ENCODE measurements at places on chromosomes 5 and 9.

GRCh38 chr5:170791325-170791954 is 7.9 kb downstream of the GABRP start:
- no peak for DNase-seq

- DNase-seq = no peak
These were observed 21.1 kb upstream of the UBAP2 start for GRCh38 chr9:34069831-34070230.

DNA sequence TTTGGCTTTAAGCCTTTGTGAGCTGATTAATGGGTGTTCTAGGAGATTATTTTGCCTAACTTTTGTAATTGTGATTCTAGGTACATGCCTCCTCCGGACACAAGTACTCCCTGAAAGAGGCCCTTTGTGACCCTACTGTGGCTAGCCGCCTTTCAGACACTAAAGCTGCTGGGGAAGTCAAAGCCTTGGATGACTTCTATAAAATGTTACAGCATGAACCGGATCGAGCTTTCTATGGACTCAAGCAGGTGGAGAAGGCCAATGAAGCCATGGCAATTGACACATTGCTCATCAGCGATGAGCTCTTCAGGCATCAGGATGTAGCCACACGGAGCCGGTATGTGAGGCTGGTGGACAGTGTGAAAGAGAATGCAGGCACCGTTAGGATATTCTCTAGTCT is 13.6 kb downstream of the ITGA1 start:
- no peak for DNase-seq

- DNase-seq = no peak
These were observed 4.5 kb upstream of the FXN start for GRCh38 chr9:69030851-69031645.

DNA sequence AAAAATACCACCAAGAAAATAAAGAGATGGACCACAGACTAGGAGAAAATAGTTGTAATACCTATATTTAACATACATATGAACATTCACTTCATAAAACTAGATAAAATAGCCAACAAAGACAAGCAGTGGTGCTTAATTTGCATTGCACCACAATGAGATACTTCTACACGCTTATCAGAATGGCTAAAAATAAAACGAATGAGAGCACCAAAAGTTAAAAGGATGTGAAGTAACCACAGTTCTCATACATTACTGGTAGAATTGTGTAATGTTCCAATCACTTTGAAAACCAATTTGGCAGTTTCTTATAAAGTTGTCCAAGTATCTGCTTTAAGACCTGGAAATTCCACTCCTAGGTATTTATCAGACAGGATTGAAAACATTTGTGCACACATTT is 198.9 kb upstream of the SGCD start:
- DNase-seq = no peak

DNA sequence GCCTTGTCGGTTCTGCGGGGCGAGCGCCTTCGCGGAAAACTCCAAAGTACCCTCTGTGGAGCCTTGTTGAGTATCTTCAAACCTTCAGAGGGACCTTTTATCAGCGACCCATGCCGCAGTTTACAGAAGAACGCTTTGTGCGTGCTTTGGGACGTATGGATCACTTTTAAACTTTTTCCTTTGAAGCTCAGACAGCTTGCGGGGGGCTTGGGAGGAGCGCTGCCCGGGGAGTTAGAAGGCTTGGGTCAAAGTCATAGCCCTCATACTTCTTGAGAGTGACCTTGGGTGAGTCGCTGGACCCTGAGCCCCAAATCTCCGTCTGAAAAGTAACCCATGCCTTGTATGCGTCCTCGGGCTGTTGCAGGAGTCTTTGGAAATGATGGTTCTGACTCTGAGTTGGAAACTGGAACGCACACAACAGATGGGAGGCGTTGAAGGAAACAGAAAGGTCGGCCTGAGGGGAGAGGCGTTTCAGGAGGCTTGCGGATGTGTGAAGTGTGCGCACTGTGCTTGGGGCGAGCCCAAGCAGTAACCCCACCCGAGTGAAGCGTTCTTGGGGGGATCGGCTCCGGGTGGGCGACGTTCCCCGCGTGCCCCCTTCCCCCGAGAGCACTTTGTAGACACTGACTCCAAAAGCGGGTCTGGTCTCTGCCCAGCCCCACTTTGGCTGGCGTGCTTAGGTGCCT is 661 bp upstream of the SLC25A51 start:
- DNase-seq = no peak

GRCh38 chr9:257957-258356 is 43.3 kb downstream of the DOCK8 start:
- no peak for DNase-seq

GRCh38 chr9:19495186-19496028 is 86.6 kb downstream of the ACER2 start:
- no peak for DNase-seq

- DNase-seq = no peak
These were observed 450.1 kb upstream of the ACTBL2 start for GRCh38 chr5:57932761-57933160.

DNA sequence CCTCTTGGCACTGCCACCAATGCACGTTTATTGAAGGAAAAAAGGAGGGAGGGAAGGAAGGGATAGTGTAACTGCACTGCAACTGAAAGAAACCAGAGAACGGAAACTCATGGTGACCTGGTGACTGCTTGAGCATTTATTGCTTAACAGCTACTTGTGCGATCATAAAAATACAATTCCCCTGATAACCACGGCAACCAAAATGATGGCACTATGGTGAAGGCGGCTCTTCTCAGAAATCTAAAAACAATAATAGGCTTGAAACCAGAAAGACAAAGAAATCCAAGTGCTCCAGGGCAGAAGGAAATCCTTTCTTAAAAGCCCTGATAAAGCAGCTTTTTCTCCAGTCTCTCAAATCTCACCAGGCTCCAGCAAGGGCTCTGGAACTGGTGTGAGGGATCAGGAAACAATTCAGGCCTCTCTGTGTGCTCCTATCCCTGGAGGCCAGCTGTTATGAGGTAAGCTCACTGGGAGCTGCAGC is 1.9 kb downstream of the FBXO10 start:
- no peak for DNase-seq

GRCh38 chr5:59506285-59506877 is 387.1 kb downstream of the PDE4D start:
- DNase-seq = no peak

DNA sequence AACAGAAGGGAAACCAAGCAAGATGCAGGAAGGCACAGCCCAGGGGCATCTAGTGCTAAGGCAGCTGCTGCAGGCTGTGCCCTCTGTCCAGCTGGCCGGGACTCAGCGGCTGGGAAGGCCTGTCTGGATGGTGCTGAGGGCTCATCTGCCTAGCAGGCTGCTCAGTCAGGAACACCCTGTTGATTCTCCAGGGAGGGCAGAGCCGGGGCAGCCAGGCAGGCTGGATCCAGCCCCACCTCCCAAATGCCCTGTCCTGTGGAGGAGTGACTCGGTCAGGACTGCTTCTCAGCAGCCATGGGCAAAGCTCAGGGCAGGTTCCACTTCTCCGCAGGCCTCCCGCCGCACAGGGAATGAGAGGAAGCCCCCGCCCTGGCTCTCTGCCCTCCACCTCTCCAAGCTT is 7.8 kb upstream of the LCN9 start:
- DNase-seq = no peak

- DNase-seq = no peak
These were observed 164.2 kb downstream of the ZDHHC21 start for GRCh38 chr9:14529054-14529453.

GRCh38 chr5:66922881-66923280 is 273.7 kb downstream of the CD180 start:
- no peak for DNase-seq

DNA sequence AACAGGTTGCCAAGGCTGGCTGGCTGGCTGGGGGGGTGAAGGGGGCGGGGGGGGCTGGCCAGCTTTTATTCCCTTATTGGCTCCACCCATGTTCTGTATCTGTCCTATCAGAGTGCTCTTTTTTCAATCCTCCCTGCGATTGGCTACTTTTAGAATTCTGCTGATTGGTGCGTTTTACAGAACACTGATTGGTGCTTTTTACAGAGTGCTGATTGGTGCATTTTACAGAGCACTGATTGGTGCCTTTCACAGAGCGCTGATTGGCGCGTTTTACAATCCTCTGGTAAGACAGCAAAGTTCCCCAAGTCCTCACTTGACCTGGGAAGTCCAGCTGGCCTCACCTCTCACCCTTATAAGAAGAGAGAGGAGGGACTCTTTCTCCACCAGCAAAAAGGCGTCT is 175.9 kb downstream of the ERCC6L2 start:
- DNase-seq = no peak

GRCh38 chr5:79181419-79182022 is 54.4 kb upstream of the JMY start:
- no peak for DNase-seq

All from central memory CD4-positive, alpha-beta T cell (primary cell).